Stimulated activated CD8-positive, alpha-beta memory T cell treated with anti-CD3 and anti-CD28 coated beads, Interleukin-7, amount 100 ng/mL, for 4 hours (primary cell): ENCODE measurements at places on chromosomes 12 and 14.

GRCh38 chr14:96826818-96827217 lies 29.6 kb downstream of the VRK1 start:
- DNase-seq = no peak

DNA sequence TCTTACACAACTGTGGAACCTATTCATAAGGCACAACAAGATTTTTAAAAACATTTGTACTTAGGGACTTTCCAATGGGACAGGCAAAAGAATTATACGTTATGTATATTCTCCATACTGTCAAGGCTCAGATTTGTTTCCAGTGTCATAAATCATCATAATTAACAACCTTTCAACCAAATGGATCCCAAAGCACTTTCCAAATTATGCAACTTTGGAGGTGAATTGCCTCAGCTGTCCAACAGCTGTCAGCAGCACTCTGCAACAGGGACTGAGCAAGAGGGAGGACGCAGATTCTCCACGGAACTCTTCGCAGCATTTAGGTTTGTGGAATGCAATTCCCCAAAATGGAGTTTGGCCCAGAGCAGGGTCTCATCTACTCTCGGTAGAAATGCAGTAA lies 186.6 kb downstream of the PAX9 start:
- no peak for DNase-seq

GRCh38 chr12:52356762-52357580 lies 10.3 kb downstream of the KRT85 start:
- DNase-seq = no peak

DNA sequence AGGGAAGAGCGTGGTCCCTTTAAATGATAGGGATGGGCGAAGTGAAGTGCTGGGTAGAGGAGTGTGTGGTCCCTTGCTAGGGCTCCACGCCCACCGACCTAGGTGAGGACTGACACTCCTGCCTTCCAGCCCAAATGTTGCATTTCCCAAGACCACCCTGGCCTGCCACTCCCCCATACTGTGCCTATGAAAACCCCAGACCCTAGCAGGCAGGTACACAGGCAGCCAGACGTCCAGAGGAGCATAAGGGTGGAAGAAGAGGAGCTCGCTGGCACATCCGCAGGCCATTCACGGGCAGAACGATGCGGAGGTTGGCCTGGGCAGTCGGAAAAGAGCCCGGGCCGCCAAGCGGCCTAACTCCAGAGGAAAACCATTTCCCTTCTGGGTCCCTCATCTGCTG lies 817 bp upstream of the IPO8 start:
- DNase-seq = no peak

- DNase-seq = no peak
Measured at GRCh38 chr14:51682411-51682810, 30.7 kb downstream of the FRMD6 start.

DNA sequence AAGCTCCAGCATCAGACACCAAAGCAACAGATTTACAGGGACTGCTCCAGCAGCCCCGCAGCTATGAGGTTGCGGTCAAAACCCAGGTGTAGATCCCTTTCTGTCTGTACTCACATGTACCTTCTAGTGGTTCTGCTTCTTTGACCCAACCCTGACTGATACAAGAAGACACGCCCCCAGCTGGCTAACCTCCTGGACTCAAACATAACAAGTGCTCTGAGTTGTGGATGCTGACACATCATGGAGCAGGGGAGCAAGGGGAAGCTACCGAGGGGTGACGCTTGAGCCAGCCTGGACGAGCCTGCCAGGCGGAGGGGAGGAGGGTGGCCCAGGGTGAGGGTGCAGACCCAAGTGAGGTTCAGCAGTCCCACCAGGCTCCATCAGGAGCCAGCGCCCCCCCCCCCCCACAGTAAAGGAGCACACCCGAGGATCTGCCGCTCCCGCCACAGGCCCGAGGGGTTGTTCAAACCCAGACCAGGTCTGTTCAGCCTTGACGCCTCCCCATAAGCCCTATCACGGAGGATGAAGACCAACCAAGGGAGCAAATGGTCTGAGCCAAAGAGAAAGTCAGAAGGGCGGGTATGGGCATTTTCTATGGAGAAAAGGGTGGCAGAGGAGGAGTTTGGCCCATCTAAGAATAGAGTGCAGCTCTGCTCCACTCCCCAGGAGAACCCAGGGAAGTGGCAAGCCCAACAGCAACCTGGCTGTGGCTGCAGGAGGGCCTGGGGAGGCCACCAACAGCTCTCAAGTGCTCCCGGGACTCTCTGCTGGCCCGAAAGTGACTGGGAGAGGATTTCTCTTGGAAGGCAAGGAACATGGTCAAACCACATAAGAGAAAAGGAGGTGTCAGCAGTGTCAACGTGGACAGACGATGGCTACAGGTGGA lies 229.4 kb downstream of the BCL11B start:
- DNase-seq = no peak

DNA sequence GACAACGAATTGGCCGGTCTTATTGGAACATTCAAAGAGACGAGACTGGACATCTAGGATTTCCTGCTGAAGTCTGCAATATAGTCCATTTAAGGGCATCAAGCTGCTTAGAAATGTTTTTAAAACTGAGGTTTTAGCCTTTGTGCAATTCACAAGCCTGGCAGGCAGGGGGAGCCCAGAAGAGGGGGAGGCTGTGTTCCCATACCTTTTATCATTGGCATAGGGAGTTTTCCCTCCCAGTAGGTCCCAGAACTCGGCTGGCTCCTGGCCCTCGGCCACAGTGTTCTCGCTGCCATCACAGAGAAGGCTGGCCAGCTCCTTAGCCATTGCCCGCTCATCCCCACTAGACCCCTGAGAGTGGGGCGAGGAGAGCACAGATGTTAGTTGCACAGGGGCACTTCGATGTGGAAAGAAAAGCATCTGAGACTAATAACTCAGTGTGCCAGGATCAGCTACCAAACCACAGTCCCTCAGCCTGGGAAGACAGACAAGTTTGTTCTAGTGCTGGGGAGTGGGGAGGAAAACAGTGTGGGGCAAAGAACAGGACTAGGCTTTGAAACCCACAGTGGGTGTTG lies 15.1 kb downstream of the AVIL start:
- no peak for DNase-seq

GRCh38 chr14:67514650-67515385 lies 18.3 kb upstream of the PLEKHH1 start:
- no peak for DNase-seq

DNA sequence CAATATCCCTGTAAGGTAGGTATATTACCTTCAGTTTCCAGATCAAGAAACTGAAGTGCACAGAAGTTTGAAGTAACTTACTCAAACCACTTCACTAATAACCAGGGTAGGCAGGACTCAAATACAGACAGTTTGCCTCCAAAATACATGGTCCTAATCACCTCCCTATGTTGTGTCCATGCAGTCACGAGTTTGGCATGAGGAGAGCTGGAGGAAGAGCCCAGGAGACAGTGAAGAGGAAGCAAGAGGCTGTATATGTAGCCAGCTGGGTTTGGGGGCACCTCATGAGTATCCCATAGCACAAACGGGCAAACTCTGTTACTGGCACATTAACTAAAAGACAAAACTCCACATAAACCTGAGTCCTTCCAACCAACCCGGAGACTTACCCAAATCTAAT lies 79.2 kb downstream of the DUSP16 start:
- no peak for DNase-seq

DNA sequence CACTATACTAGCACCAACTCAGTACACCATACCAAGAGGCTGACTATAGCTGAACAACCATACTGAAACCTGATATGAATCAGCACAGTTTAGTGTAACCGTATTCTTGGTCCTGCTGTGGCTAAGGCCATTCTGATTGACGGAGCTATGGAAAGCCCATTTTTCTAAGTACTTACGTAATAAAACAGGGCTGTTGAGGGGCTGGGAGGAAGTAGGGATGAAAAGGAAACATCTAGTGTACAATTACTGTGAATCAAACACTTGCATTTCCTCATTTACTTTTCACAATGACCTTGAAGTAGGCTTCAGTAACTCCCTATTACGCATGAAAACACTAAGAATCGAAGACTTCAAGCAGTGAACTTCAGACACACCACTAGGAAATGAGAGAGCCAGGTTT lies 198.2 kb downstream of the BTG1 start:
- DNase-seq = no peak

DNA sequence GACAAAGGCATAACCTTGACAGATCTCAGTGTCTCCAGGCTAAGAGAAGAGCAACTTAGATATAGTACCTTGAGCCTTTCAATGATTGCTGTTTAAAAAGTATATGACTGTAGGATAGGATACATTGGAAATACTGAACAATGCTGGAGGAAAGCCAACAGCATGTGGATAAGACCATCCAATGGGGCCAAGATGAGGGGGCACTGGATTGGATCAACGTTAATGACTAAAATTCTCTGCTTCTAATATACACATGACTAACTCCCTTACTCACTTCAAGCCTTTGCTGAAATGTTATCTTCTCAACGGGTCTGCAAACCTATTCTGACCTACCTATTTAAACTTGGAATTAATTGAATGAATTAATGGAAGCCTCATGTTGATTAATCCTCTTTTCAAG lies 354.9 kb downstream of the RAD51B start:
- no peak for DNase-seq

DNA sequence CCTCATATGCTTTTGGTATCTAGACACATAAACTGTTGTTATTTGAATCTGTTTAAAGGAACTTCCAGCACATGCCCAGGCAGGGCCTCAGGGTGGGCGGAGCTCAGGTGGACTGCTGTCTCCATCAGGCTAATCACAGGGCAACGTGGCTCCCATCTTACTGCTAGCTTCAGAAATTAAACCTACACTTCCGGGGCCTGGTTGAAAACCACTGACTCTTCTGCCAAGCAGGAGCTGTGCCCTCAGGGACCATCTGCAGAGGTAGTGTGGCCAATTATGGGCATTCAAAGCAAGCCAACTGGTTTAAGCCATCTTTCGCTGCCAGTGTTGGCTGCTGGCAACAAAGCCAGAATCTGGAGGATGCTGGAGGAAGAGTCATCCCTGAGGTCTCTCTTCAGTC lies 97.5 kb downstream of the TMX1 start:
- no peak for DNase-seq

- no peak for DNase-seq
Measured at GRCh38 chr14:58643366-58643765, 5.6 kb downstream of the DACT1 start.

DNA sequence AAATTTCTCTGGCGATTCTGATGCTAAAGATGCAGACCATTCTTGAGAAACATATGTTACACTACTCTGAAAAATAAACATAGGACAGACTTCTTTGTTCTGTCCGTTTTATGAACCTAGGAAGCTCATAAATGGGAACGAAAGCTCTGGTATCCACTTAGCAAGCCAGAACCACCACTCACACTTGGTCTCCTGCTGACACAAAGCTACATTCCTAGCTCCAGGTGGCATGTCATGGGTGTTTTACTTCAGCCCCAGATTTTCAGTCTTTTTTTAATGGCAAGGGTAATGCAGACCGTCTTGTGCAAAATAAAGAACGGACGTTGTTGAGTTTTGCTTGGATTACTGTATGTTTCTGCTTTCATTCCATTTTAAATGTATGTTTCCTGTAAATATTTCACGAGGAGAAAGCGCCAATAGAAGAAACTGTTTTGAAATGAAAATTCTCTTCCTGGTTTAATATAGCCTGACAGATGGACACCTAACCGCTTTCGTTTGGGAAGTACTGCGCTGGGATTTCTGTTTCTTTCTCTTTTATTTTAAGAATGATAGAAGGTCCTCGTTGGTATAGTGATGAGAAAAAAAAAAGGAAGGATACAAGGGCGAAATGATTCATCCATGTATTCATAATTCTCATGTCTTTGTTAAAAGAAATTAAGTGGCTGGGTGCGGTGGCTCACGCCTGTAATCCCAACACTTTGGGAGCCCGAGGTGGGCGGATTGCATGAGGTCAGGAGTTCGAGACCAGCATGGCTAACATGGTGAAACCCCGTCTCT lies 871 bp upstream of the COQ5 start:
- no peak for DNase-seq

GRCh38 chr12:20375560-20375959 lies 7.2 kb downstream of the PDE3A start:
- no peak for DNase-seq

DNA sequence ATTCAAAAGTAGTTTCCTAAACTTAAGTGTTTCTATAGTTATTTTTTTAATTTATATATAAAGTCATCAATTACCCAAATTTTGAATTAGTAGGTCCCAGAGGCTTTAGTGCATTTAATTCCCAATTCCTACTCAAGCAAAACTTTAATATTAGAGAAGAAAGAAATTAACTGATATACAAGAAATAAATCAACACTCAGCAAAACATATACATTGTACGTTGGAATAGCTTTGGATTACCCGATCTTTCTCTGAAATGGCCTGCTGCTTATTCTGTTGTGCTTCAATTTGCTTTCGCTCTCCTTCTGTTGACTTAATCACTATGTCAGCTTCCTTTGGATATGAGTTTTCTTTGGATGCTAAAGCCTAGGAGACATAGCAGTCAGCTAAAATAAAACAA lies 18.2 kb downstream of the RPAP3 start:
- no peak for DNase-seq

DNA sequence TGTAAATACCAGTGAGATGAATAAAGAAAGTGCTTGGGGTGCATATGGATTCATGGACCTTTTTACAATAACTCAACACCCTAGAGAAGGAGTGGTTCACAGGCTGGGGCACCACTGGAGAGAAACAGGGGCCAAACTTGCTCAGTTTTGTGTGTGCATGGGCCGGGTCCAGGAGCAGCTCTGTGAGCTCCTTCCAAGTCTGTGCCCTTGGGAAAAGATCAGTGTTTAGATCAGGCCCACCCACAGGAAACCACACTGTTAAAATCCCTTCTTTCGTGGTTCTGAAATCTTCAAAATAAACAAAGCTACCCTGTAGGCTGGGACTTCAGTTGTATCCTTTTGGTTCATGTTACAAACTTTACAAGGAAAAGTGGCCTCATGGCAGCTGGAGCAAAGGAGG lies 156.1 kb upstream of the TMEM260 start:
- DNase-seq = no peak

DNA sequence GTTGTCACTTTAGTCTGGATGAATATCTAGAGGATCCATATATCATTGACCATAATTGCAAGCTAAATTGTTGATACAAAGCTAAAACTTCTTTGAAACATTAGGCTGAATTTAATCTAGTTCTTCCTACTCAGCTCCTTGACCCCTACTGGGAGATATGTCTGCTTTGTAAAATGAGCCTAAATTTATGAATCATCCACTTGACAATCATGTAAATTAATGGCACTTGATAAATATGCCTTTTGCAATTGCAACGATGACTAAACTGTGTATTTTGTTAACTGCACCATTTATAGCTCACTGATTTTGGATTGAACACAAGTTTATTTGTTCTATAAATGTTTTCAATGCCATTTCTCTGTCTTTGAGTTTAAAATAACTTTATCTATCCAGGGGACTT lies 1616.5 kb upstream of the FLRT2 start:
- no peak for DNase-seq

GRCh38 chr14:63394841-63395240 lies 76.1 kb upstream of the GPHB5 start:
- no peak for DNase-seq

GRCh38 chr12:107396991-107397390 lies 288.6 kb upstream of the PWP1 start:
- no peak for DNase-seq
